ACHN (cell line): ENCODE measurements at places on chromosomes 7 and 10.
A peak's percentile ranks its signal among the peaks of the same experiment; 100 is the strongest.

DNA sequence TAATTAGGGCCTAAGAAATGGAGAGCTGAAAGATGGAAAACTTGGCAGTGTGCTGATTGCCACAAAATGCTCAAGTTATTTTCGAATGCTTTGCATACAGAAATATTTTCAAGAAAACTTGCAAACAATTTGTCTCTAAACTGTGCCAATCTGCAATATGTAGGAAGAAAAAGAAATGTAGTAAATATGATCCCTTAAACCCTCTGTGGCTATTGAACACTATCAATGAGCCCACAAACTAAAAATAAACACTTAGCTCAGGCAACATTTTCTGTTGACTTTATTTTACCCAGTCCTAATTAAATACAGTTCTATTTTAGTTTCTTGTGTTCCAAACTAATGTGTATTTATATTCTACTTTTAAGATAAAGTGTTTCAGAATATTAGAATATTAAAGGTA lies 342.1 kb downstream of the SEMA3D start:
- DNase-seq = no peak

GRCh38 chr10:18087355-18087754 lies 52.9 kb upstream of the CACNB2 start:
- no peak for DNase-seq

DNA sequence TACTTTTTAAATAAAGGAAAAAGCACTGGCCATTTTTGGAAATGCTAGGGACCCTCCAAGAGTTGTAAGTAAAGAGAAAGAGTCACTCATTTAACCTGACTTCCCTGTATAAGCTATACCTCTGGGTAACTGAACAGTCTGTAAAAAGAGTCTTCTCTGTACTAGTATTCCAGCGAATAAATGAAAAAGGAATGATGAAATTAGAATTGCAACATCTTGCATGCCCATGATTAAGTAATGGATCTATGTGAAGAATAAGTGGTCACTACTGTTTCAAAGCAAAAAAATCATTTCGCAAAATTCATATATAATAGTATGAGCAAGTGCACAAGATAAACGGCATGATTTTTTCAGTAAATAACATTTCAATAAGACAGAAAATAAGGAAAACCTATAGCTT lies 116.8 kb downstream of the ZFAND4 start:
- no peak for DNase-seq

DNA sequence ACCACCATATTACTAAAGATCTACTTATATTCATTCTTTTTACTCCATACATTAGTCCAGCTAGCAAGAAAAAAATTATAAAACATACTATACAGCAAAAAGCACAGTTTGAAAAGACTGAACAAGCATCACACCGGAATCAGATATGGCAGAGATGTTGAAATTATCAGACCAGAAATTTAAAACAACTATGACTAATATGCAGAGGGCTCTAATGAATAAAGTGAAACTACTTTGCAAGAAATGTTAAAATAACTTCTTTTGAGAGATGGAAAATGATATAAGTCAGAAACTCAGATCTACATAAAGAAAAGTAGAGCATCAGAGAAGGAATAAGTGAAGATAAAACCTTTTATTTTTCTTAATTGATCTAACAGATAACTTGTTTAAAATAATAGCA lies 50.9 kb downstream of the SGCE start:
- no peak for DNase-seq

GRCh38 chr10:30573721-30574431 lies 55.7 kb downstream of the LYZL2 start:
- no peak for DNase-seq

DNA sequence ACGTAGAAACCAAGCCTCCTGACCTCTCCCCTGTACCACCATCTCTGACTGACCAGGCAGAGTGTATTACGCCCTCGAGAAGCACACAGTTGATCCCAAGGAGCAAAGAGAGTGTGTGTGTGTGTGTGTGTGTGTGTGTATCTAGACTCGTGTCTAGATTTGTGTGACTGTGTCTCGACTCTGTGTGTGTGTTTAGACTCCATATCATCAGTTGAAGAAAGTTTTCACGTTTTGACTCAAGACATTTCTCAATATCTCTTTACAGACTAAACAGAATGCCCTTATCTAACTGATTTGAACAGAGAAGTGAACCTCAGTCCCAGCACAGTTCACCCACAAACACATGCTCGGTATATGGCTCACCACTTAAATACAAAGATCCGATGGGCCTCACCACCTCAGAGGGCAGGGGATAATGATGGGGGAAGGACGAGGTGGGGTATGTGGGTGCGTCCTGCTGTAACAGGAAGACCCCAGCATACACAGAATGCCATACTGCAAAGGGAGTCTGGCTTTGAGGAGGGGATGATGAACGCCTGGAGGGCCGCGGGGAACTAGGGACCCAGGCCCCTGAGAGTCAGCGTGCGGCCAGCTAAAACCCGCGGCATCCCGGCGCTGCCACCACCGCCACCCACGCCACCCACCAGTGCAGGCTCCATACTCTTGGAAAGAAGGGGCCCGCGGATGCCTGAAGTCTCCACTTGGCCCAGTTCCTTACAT lies 780 bp downstream of the ALDH18A1 start:
- DNase-seq = peak; percentile 21

GRCh38 chr7:128904381-128905197 lies 5.9 kb downstream of the KCP start:
- DNase-seq = peak; percentile 82

GRCh38 chr10:112832361-112832878 lies 117.6 kb upstream of the TCF7L2 start:
- peak; percentile 64 for DNase-seq

DNA sequence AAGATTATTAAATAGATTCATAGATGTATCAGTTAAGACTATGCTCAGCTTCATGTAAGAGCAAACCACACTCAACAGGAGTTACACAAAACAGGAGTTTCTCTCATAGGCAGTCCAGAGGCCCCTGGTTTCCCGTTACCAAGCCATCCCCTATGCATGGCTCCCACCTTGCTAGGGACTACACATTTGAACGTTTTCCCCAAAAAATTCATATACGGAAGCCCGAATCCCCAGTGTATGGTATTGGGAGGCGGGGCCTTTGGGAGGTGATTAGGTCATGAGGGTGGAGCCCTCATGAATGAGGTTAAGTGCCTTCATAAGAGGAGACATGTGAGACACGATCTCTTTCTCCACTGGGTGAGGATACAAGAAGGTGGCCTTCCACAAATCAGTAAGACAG lies 29.1 kb downstream of the RSU1 start:
- no peak for DNase-seq
